AG09319 (cell line): ENCODE measurements at places on chromosomes 2 and 18.
A peak's percentile ranks its signal among the peaks of the same experiment; 100 is the strongest.

DNA sequence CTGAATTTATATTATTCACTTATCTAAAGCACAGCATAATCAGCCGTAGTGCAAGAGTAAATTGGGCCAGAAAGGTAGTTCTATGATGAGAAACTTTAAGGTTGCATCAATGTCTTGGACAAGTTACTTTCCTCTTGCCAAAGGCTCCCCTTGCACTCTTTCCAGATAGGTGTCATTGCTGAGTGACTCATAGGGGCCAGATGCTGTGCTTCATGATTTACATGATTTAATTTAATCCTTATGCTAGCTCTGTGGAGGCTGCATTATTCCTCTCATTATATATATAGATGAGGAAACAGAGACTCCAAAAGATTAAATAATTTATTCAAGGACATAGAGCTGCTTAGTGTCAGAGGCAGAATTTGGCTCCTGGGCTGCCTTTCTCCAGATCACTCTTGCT is 5.0 kb downstream of the CFAP221 start:
- DNase-seq: no peak

- DNase-seq: no peak
These were observed 537 bp upstream of the ZC3H15 start for GRCh38 chr2:186485576-186485870.

DNA sequence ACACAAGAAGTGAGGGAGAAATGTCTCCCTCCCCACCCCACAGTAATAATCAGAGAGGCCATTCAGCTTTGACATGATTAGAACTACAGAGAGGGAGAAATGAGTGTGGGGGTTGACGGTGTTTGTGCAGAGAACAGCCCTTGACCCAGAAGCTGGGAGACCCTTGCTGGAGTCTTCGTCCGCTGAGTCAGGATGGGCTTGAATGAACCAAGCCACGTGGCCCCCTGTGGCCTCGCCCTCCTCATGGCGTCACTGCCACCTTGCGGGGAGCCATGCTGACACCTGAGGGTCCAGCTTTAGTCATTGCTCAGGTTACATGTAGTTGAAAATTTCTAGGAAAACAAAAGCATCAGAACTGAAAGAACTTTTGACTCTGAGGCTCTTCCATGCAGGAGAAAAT is 101.2 kb downstream of the DGKD start:
- no peak for DNase-seq

DNA sequence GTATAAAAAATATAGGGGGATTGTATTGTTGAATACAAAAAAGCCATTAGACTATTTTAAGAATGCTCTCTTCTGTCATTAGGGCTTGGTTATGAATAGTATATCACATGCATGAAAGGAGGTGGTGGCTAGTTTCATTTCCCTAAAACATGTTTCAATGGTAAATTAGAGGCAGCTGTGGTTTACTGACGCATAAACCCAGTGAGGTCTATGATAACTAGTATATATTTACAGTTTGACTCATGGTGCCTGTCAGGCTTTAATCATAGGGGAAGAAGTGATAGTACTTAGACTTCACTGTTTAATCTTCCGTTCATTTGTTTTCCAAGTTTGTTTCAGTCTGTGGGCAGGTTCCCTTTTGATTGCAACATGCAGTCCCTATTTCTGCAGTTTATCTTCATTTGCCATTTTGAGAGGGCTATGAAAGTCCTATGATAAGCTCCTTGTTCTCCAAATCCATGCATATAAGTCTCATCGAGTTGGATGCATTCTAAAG is 55.1 kb upstream of the MAP4K3 start:
- DNase-seq: peak; percentile 78

- DNase-seq: no peak
These were observed 279.3 kb downstream of the TSN start for GRCh38 chr2:122034777-122035176.

DNA sequence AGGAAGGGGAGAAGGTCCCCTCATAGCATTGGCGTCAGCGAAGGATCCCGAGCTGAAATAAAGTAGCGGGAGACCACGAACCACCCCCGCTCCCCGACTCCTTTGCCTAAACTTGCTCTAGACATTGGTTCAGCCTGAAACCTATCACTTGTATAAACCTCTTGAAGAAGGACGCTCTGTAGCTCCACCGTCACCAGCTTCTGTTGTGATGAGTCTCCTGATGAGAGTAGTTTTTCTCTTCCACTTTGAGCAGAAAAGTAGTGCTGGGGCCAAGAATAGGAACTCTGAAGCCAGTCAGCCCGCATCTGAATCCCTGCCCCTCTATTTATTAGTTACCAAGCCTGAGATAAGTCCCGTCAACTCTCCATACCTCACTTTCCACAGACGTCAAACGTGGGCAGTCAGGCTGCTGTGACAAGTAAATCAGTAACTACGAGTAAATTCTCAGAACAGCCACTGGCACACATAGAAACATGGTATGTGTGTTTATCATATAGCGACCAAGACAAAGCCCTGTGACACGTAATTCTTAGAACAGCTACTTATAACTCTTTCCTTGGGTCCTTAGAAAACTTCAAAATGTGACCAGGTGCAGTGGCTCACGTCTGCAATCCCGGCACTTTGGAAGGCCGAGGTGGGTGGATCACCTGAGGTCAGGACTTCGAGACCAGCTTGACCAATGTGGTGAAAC is 61.7 kb downstream of the CD226 start:
- no peak for DNase-seq

DNA sequence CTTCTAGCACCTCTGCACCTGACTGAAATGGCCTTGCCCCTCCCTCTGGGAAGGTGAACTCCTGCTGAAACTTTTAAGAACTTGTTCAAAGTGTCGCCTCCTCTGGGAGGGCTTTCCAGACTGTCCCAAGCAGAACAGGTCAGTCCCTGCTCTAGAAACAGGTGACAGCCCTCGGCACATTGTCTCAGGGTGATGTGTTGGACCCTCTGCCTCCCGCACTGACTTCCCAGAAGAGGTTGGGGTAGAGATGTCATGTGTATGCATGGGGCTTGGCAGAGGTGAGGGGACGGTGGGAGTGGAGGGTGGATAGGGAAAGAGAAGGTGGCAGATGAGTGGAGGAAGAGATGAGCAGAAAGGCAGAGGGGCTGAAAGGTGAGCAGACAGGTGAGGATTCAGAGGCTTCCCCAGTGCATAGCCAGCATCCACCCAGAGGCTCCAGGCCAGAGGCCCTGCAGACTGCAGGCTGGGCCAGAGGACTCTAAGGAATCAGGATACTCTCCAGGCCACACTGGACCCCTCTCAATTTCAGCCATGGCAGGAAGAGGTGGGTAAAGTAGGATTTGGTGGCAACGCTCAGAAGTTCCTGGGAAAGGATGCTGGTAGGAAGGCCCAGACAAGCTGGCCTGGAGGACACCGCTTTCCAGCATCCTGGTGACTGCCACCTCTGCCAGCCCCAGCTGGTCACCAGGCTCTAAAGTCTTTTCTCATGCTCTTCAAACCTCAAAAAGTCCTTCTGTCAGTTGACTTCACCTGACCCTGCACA is 24.8 kb upstream of the TNS1 start:
- no peak for DNase-seq

DNA sequence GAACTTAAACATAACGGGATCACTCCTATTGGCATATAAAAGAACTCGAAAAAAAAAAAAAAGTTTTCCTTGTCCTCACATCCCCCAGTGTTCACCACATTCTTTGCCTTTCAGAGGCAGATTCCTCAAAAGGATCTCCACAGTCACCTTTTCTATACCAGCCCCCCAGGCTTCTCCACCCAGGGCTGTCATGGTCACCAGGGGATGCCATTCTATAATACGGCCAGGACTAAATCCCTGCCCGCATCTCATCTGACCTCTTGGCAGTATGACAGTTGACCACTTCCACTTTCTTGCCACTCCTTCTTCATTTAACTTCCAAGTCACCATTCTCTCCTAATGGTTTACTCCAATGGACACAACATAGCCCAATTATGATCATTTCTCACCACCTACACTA is 29.3 kb downstream of the SOS1 start:
- DNase-seq: no peak

GRCh38 chr2:17470855-17471641 is 47.2 kb downstream of the RAD51AP2 start:
- no peak for DNase-seq

DNA sequence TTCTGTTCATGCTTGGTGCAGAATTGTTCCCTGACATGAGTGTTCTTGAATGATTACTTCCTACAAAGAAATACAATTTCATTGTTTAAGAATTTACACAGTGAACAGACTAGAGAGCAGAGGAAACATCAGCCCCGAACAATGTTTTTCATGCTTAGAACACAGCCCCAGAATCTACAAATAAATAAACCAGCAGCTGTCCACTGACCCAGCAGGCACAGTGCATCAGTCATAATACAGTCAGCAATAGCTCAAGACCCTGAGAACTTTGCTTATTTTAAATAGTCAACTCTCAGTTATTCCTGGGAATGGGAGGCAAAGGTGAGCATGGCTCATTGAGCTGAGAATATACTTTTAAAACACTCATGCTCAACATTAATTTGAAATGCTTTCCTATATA is 38.4 kb downstream of the XIRP2 start:
- DNase-seq: no peak

DNA sequence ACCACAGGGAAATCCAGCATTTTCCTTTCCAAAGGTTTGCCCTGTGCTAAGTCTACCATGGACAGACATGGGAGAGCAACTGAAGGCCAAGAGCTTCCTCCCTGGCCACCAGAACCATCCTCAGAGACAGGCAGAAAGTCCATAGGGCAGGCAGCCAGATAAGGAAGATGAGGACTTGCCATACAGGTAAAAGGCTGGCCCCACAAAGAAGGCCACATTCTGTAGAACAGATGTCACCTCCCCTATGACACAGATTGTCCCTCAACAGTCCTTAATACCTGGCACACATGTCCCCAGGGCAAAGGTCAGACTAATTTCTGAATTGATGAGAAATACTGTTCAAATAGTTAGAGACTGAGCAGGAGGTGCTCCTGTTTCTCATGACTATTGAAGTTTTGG is 52.0 kb downstream of the FECH start:
- DNase-seq: no peak

GRCh38 chr2:157470321-157470720 is 26.4 kb upstream of the CYTIP start:
- DNase-seq: no peak

DNA sequence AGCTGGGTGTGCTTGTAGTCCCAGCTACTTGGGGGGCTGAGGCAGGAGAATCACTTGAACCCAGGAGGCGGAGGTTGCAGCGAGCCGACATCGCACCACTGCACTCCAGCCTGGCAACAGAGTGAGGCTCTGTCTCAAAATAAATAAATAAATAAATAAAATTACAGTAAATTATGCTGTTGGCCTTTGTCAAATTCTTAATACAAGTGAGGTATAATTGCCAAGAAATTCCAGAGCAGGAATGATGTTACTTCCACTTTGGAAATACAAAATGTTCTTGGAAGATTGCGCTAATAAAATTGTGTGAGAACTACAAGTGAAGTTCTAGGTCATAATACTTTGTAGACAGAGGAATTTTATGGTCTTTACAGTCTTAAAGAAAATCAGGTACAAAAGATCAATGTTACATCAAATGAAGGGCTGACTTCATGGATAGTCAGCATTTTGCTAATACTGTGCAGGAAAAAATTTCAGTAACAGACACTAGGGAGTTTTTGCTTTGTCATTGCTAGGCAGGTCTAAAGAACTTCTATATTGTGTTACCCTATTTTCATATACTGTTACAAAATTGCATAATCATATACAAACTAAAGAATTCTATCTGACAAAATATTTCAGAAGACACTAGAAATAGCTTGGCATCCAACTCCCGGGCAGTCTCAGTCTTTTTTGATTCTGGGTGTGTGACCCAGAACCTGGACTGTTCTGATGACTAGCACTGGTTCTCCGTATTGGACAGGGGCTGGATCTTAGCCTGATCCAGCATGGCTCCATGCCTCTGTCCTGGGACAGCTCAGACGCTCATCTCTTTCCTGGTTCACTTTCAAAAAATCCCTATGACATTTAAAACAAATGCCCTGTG is 76.0 kb upstream of the STK17B start:
- no peak for DNase-seq

GRCh38 chr2:30400151-30400954 is 46.7 kb upstream of the LCLAT1 start:
- no peak for DNase-seq

- DNase-seq: no peak
These were observed 166.2 kb downstream of the TDRD15 start for GRCh38 chr2:21289989-21290388.

DNA sequence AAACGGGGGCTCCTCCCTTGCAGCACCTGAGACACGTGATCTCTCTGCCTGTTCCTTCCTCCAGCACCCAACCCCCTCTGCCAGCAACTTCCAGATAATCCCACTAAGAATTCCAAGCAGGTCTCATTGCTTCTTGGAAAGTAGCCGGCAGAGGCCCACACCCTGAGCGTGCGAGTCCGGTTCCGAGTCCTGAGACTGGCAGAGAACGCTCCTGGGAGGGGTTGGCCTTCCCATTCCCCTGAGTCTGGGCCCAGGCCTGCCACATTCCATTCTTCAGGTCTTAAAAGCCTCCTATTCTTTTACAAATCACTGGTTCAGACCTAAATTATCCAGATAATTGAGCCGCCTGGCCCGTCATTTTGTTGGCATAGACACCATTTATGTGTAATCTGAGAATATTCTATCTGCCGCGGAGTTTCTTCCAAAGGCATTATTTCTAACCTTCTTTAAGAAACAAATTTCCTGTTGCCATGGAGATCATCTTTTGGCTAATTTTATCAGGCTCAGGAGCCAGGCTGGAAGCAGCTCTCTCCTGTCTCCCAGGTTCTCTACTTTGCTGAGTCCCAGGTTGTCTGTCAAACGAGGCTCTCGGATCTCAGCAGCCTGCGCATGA is 165.4 kb downstream of the MYCN start:
- DNase-seq: no peak

DNA sequence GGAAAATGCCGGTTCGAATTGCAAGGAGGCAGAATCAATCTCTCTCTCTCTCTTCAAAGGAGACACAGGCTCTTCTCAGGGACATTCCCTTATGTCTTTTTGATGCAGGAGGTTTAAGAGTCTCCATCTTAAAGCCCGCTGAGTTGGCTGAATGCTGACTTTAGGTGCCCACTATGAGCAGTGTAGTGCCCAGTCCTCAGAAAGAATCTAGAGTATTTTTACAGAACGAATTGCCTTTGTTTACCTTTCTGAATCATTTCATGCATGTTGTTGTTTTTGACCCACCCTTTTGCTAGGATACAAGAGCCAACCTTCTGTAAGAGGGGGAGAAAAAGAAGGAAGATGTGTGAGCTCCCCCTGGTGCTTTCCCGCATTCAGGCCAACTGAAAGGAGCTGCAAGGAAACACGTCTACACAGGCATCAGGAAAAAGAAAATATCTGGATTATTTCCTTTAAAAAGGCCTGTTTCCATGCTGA is 193.5 kb upstream of the TCF4 start:
- peak; percentile 49 for DNase-seq
